Activated T-cell treated with anti-CD3 and anti-CD28 coated beads, Interleukin-2, amount 50 U/mL, for 72 hours (primary cell): ENCODE measurements at places on chromosomes 12 and 14.
A peak's percentile ranks its signal among the peaks of the same experiment; 100 is the strongest.

DNA sequence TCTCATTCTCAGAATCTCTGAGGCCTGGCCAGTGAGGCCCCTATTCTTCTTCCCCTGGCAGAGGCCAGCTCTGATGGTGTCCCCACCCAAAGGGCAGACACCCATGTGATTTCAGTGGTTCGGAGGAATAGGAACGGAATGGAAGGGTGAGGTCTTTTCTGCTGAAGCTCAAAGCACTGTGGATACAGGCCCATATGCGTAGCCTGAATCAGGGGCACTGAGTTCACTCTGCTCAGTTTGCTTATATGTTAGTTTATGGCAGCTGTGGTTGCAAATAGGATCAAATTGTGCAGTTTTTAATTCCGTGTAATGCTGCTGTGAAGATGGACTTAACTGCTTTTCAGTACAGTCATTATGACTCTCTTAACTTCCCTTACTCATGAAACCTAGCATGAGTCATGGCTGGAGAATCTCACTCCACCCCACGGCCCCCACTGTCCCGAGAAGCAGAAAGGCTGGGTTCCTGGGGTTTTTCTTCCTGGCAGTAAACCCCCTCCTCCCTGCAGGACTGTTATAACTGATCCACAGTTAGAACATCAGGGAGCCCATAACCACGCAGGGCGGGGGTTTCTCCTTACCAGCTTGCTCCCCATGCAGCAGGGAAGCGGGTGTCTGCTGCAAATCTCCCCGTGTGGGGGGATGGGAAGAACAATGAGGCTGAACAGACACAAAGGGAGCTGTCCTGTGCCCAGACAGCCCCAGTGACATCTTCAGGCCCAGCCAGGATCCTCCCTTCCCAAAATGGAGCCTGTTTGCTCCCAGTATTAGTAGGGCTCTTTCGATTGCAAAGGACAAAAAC, 122.7 kb downstream of the SLC38A6 start:
- DNase-seq: peak; percentile 44

DNA sequence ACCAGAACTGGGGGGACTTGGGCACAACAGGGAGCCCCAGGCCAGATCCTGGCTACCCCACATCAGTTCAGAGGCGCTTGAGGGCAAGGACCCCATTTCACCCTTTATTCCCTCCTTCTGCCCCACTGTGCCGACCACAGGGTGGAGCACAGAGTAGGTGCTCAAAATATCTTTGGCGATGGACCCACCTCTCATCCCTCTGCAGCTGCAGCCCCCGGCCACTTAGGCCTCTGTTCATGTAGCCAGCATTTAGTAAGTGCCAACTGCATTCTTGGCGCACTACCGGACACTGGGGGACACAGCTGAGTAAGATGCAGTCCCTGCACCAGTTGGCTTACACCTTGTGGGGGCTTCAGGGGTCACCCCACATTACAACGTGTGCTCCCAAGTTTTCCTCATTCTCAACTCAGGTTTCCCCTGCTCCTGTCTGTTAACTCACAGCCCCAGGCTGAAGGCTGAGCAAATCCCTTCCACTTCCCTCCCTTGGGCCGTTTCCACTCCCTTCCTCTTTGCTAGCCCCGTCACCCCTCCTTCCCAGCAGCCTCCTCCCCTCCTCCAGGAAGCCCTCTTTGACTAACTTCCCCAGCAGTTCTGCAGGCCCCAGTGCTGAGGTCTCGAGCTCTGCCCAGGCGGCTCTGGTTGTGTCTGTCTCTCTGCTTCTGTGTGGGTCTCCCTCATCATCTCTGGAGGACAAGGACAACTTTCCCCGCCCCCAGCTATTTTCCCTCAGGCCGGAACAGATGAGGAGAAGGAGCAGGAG, 26.5 kb downstream of the KRT80 start:
- no peak for DNase-seq

GRCh38 chr12:121720762-121721161, 8.2 kb downstream of the TMEM120B start:
- DNase-seq: no peak

DNA sequence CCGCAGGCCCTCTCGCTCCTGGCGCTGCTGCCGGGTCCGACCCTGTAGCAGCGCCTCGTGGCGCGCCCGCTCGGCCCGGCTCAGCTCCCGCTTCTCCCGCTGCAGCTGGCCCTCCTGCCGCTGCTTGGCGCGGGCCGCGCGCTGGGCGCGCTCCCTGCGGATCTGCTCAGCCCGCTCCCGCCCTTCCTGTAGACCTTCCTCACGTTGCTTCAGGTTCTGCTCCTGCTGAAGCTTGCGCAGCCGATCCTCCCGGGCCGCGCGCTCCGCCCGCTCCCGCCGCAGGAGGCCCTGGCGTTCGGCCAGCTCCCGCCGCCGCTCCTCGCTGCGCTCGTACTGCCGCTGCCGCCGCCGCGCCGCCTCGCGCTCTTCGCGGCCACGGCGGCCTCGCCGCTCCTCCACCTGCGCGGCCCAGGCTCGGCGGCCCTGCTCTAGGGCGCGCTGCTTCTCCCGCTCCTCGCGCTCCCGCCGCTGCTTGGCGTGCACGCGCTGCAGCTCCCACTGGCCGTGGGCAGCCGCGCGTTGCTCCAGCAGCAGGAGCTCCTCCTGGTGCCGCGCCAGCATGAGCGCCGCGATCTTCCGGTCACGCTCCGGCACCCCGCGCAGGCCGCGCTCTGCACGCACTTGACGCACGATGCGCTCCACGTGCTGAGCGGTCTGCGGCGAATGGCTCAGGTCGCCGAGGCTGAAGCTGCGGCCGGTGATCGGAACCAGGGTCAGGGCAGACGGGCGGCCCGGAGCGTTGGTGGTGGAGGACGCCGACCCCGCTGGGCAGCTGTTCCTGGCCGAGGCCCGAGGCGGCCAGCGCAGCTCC, 2.4 kb downstream of the CCDC177 start:
- DNase-seq: peak; percentile 6

DNA sequence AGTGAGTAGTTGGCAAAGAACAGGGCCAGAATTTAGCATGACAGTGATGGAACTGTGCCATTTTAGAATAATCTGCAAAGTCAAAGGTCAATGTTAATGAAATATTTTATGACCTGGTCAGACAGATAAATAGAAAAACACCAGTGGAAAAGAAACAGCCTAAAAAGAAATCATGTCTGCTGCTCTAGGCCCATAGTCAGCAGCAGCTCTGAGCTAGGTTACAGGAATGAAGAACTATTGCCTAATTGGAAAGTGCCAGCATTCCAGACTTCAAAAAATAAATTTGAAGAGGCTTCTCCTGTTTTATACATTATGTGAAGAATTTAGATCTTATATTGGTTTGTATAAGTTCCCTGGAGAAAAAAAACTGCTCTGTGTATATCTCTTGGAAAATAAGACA, 9.8 kb downstream of the NPC2 start:
- DNase-seq: no peak

DNA sequence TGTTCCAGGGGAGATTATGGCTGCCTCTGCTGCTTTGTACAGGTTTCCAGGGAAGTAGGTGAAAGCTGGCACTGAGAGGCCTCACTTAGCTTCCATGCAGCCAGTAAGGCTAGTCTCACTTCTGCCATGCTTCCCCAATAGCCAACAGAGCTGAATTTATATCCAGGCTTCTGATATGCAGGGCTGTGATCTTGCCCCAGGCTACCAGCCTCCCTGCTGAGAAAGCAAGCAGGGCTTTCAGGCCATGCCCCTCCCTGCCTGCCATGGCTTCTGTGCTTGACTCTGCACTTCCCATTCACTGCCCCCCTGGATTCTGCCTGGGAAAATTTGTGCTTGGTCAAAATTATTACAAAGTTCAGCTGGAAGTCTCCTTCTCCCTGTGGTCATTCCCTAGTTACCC, 302.1 kb upstream of the FBXO33 start:
- DNase-seq: no peak

DNA sequence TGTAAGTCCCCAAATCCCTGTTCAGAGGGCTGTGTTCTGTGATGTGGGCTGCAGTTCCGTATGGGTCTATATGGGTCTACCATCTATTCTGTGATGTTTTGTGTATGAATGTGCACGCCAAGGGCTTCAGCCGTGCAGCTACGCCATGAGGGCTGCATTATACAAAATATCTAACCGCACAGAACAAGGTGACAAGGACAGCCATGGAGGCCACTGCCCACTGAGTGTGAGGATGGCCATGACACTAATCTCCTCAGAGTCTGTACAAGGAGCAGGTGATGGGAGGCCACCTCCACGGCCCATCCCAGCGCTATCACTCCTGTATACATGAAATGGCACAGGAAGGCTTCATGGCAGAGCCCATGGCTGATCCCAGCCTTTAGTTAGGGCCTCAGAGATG, 102.0 kb downstream of the DICER1 start:
- DNase-seq: no peak

GRCh38 chr12:97801471-97802059, 339.0 kb downstream of the RMST start:
- DNase-seq: no peak

DNA sequence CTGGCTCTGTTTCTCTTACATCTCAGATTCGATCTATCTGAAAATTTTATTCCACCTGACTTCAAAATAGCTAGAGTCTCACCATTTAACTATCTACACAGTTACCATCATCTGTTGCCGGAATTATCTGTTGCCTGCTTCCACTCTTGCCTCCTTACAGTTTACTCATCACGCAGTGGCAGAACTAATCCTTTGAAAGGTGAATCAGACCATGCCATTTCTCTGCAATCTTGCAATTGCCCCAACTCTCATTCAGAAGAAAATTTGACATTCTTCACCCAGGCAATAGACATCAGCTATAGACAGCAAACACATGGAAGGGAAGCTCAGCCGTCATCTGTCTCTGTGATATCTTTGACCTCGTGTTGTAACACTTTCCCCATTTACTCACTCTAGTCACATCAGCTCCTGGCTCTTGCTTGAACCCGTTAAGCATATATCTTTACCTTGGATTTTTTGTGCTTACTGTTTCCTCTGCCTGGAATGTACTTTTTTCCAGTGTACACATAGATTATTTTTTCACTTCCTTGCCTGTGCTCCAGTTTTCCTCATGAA, 85.5 kb downstream of the PDE3A start:
- DNase-seq: no peak

DNA sequence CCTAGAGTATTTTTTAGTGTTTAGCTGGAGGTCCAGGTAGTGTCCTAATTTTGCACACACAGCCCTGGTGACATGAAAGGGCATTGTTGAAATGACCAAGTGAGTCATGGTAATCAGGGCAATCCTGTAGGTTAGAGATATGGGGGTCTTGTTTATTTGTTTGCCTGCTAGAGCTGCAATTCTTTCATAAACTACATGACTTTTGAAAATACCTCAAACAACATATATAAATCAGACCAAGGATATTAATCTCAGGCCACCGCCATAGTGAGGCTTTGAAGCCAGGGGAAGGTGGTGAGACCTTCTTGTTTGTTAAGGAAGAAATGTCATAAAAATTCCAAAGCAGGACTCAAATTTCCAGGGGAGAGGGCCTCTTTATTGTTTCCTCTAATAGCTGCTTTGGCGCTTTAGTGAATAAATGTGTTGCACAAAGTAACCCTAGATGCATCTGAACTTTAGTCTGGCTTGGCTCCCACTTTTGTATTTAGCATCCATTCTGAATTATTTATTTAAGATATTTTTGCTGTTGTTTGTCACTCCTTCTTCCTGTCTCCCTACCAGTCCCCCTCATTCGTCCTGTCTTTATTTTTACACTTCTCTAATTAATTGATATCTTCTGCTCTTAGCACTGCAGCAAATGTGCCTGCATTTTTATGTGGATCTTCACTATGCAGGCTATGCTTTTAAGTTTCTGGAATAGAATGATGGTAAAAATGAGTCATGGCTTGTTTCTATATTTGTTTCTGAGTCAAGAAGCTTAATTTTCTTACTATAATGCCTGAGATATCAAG, 430.3 kb downstream of the RAD51B start:
- no peak for DNase-seq

DNA sequence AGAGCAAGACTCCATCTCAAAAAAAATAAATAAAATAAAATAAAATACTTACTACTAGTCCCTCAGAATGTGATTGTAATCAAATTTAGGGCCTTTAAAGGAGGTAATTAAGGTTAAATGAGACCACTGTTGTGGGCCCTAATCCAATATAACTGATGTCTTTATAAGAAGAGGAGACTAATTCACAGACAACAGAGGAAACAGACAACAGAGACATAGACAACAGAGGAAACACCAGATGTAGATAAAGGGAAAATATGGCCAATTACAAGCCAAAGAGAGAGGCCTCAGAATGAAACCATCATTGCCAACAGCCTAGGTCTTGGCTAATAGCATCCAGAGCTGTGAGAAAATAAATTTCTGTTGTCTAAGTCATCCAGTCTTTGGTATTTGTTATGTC, 669.0 kb upstream of the FOXG1 start:
- DNase-seq: no peak

GRCh38 chr12:75341873-75342272, 7.4 kb downstream of the GLIPR1L1 start:
- no peak for DNase-seq

DNA sequence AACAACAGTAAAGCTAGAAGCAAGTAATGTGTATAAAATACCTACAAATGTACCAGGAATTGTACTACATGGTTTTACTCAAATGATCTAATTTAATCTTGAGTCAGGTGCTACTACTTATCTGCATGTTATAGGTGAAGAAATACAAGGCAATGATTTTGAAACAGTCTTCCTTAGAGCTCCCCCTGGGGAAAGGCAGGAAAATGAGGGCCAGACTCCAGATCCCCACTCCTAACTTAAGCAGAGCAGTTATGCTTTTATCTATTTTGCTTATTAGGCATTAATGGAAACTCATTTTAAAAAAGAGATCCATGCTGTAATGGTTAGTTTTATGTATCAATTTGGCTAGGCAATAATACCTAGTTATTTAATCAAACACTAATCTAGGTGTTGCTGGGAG, 109.3 kb upstream of the CPSF6 start:
- DNase-seq: no peak

DNA sequence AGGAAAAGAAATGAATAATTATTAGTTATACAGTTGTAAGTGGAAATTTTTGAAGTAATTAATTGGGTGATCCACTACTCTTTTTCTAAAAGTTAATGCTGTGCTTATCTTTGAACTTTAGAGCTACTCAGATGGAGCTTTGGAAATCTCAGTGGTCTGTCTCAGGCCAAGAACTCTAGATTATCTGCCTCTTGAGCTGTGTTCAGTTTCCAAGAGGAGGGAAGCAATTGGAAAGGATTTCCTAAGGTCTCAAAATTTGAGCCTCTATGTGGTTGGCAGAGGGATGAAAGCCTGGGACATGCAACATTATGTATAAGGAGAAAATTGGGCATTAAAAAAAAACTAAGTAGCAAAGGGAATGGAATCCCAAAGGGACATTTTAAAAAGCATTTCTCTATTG, 334.0 kb upstream of the PRICKLE1 start:
- DNase-seq: no peak

DNA sequence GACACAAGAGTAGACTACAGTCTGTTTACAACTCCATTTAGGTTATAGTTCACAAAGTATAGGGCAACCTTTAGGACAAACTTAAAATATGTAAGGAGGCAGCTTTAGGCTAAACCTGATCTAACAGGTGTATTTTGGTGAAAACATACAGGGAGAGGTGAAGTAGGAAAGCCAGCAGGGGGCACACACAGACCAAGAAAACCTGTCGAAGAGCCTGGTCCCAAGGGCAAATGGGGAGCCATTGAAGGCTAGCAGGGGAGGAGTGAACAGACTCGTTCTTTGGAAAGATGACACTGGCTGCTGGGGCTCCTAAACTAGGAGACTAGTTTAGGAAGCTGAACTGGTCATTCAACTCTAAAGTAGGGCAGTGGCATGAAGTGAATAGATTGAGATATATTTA, 138.8 kb upstream of the WSCD2 start:
- DNase-seq: peak; percentile 38
